ENCODE measurements at places on chromosomes 2 and 18. TPM values are rescaled to one million over a fixed set of nuclear protein-coding genes. Genes with fewer than 3 reads are reported as not detected.

The IL36RN gene
- not detected for total RNA-seq

The BMPR2 gene
- total RNA-seq: 19.8 TPM

The GPR35 gene
- not detected for total RNA-seq

- DNase-seq: no peak
These were observed 115.7 kb upstream of the LRATD1 start for GRCh38 chr2:14516844-14517243.

DNA sequence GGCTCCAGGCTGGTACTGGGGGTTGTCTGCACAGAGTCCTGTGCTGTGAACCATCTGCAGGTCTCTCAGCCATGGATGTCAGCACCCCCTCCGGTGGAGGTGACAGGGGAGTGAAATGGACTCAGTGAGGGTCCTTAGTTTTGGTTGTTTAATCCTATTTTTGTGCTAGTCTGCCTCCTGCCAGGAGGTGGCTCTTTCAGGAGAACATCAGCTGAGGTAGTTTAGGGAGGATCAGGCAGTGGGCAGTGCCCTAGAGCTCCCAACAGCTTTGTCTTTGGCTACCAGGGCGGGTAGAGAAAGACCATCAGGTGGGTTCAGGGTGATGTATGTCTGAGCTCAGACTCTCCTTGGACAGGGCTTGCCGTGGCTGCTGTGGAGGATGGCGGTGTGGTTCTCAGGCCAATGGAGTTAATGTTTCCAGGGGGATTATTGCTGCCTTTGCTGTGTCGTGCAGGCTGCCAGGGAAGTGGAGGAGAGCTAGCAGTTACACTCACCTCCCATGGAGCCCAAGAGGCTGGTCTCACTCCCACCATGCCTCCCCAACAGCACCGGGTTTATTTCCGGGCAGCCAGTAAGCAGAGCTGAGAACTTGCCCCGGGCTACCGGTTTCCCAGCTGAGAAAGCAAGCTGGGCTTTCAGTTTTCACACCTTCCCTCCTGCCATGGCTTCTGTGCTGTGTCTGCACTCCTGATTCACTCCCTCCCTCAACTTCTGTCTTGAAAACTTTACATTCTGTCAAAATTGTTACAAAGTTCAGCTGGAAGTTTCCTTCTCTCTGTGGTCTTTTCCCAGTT lies 563.4 kb downstream of the XIRP2 start:
- no peak for DNase-seq

GRCh38 chr18:10682368-10682714 lies 156.5 kb downstream of the NAPG start:
- DNase-seq: no peak

GRCh38 chr2:41821167-41821566 lies 226.7 kb upstream of the PKDCC start:
- DNase-seq: no peak

GRCh38 chr2:119823734-119824334 lies 64.1 kb downstream of the PTPN4 start:
- no peak for DNase-seq

The CCDC148 gene
- 1.3 TPM for total RNA-seq

DNA sequence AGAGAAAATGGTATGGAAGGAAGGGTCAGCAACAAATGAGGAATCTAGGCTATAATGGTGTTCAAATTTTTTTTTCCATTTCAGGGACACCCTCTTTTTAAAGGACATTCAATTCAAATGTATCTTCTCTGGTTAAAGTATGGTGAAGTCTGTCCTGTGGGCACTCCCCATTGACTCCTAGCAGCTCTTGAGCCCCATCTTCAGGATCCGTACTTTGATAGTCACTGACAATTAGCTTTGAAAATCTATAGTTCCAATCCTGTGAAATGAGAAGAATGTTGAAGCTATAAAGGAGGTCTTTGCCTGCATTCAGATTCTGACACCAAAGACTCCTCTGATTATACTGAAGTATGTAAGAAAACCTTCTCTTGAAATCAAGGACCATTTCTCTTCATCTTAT lies 43.3 kb downstream of the KCNH7 start:
- DNase-seq: no peak

DNA sequence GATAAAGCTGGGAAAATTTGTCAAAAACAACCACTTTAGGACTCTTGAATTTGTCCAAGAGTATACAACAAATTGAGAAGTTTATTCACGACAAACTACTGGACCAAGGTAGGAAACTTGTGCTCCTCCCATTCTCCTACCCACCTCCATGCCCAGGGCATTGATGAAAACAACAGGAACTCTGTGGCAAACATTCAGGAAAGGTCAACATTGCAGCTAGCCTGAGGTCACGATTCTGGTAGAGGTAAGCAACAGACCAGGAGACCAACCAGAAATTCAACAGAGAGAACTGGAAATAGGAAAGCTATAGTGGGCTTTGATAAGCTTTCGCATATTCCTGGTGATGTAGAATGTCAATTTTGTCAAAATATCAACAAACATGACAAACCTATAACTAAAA lies 209.1 kb upstream of the CTAGE1 start:
- DNase-seq: no peak

DNA sequence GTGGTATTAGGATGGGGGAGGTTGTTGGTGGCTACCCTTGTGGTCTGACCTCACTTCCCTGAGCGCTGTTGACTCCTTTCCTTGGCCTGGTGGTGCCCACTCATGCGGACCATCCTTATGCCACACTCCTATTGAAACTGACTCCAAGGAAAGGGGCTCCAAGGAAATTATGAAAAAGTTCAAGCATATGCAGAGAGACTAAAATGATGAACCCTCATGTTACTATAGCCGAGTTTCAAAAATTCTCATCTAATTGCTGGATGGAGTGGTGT lies 96.2 kb upstream of the STPG4 start:
- no peak for DNase-seq

GRCh38 chr18:13158428-13158827 lies 60.1 kb upstream of the LDLRAD4 start:
- no peak for DNase-seq

GRCh38 chr2:230614913-230615332 lies 97.7 kb upstream of the CAB39 start:
- DNase-seq: peak; percentile 43

The MOGAT1 gene
- 0.67 TPM for total RNA-seq

DNA sequence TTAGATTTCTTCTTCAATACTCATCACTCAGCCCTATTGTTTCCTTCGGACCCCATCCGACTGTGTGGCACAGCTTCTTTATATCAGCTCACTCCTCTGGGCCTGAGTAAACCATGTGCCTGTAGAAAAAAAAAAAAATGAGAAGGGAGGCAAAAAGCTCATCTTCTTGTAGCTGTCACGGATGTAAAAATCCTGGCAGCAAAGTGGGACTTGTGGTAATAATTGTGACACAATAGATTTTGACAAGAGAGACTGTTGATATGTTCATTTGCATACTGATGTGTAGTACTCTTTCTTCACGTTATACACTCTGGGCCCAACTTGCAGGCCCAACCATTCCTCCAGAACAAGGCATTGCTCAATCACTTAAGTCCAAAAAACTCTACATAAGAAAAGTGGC lies 270.0 kb upstream of the SMIM21 start:
- no peak for DNase-seq

- DNase-seq: no peak
These were observed 161.5 kb downstream of the SLC39A10 start for GRCh38 chr2:195818526-195818925.

GRCh38 chr2:199932312-199932855 lies 21.3 kb downstream of the C2orf69 start:
- DNase-seq: no peak

DNA sequence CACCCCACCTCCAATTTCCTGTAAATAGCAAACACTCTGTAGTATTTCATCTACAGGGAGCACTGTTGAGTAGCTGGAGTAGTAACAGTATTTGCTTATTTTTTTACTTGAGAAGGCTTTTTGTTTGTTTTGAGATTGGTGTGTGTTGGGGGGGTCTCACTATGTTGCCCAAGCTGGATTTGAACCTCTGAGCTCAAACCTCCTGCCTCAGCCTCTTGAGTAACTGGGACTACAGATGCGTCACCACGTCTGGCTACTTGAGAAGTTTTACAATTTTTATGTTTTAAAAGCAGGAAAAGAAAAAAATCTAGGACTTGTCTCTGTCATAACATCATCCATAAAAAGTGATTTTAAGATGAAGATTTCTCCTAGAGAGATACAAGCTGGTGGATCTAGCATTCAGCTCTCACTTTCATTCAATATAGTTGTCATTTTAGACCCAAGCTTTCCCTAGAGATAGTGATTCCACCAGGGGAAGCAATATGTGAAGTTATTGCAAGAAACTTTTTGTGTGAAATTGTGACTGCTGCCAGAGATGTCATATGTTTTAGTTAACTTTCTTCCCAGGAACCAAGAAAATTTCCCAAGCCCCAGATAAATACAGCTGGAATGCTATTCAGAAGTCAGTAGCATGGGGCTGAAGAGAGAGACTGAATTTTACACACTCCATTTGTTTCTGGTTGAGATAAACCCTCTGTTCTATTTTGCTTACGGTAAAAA lies 60.2 kb upstream of the MAP4K3 start:
- no peak for DNase-seq

- no peak for DNase-seq
These were observed 100.9 kb downstream of the ATP9B start for GRCh38 chr18:79169958-79170555.

GRCh38 chr2:238945433-238946150 lies 97.7 kb downstream of the TWIST2 start:
- peak; percentile 79 for DNase-seq

DNA sequence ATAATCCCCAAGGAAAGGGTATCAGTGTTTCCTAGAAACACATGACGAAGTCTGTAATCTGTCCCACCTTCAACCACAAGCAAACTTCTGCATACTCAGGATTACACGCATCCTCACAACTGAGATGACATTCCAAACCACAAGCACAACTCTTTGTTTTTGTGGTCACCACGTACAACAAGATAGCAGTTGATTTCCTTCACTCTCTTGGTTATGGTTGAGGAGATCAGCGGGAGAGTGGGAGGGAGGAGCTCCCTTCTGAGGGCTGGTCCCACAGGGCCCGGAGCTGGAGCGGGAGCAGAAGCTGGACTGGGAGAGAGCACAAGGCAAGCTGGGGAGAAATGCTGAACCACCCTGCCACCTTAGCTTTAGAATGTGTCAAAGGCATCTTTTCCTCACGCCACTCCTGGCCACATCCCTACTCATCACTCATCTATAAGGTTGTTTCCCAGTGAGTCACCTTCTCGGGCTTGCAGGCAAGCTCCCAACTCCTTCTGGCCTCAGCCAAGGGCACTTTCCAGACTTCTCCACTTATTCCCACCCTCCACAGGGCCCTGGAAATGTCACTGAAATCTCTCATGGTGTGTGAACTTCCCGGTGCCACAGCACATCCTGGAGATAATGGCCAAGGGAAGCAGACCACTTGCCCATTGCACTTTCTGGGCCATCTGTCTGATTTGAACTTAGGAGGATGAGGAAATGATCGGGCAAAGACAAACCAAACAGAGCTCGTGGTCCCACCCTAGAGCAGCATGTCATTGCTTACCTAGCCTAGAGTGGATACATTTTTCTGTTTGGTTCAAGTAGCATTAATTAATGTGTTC lies 98.9 kb upstream of the LGALSL start:
- DNase-seq: no peak

The FANCL gene
- total RNA-seq: 53.4 TPM

- no peak for DNase-seq
These were observed 42.5 kb downstream of the TEX44 start for GRCh38 chr2:231634951-231635875.

DNA sequence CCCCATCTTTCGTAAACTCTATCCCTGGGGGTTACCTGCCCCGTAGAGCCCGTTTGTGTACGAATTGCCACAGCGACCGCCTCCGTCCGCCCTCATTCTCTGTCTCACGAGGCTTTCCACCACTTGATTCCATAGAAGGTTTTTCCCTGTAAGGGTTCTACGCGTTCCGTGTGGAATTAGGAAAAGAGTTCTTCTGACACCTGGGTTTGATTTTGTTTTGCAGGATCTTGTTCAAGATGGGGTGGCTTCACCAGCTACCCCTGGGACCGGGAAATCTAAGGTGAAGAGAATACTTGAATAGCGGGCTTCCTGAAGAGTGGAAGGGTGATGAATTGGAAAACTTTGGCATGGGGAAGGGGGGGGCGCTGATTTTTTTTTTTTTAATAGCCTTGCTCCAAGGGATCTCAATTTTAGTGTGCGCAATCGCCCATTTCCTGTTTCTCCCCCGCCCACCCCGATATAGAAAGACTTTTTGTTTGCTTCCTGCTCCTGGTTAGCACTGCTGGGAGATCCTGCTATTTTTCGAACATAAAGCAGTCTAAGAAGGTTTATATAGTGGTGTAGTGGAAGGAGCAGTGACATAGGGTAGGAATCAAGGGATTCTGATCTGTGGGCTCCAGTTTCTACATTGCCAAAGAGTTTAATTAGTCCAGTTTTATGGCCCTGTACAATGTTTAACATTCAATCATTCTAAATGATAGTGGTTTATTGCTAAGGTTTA lies 564 bp downstream of the GCC2 start:
- no peak for DNase-seq

GRCh38 chr2:190996947-190997346 lies 17.0 kb downstream of the STAT1 start:
- no peak for DNase-seq

DNA sequence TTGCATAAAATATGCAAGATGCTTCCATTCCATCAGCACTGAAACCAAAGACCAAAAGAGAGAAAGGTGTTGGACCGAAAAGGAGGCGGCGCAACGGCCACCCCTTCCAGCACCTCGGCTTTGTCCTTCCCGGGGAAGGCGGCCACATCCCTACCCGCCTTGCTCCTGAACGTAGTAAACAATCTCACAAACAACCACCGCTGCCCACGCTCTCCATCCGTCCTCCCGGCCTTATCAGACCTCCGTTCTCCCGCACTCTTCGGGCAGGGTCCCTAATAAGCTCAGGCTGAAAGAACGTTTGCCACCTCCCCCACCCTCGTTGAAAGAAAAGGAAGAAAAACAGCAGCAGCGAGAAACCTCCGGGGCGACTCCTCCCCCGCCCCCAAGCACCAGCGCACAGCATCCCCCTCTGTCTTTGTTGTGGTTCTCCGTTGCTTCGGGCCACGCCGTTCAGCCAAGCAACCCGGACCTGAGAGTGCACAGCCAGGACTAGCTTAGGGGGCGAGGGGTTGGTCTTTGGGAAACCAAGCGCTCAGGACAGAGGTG lies 4.4 kb downstream of the EVX2 start:
- DNase-seq: no peak

- DNase-seq: no peak
These were observed 95.6 kb upstream of the NOL4 start for GRCh38 chr18:34320267-34320666.

The STPG4 gene
- total RNA-seq: 0.28 TPM

The TMEM37 gene
- 11.0 TPM for total RNA-seq

GRCh38 chr2:100064592-100065428 lies 77.6 kb downstream of the AFF3 start:
- no peak for DNase-seq

- no peak for DNase-seq
These were observed 195.5 kb upstream of the EPAS1 start for GRCh38 chr2:46101557-46102220.

The SCN1A gene
- 1.9 TPM for total RNA-seq

DNA sequence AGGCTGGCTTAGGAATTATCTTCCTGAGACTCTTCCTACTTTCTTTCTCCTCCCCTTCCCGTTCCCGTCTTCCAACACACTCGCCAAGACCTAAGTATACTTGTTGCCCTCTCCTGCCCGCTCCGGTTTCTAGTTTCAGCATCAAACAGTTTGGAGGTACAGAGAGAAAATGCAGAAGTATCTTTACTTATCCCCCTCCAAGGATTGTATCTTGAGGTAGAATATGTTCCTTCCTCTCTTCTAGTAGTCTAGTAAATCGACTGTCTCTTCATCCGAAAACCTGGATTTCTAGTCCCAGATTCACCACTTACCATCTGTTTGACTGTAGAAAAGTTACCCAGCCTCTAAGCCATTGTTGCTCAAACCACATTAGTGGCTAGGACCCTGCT lies 755 bp downstream of the EIF4E2 start:
- DNase-seq: no peak

Measured in H1 (cell line).